ENCODE measurements at places on chromosomes 16 and 17. TPM values are rescaled to one million over a fixed set of nuclear protein-coding genes. Genes with fewer than 3 reads are reported as not detected.

- H3K27me3 ChIP-seq, result peaks cover 23% of the 10 kb centered on the region
- H3K4me1 ChIP-seq, result no peaks in the 10 kb centered on the region
- no peak for DNase-seq
- H3K4me3 ChIP-seq, result no peak overlapping the region
- no peaks in the 10 kb centered on the region for H3K36me3 ChIP-seq
Observed at GRCh38 chr17:79365836-79366770, 244.7 kb downstream of the RBFOX3 start.

DNA sequence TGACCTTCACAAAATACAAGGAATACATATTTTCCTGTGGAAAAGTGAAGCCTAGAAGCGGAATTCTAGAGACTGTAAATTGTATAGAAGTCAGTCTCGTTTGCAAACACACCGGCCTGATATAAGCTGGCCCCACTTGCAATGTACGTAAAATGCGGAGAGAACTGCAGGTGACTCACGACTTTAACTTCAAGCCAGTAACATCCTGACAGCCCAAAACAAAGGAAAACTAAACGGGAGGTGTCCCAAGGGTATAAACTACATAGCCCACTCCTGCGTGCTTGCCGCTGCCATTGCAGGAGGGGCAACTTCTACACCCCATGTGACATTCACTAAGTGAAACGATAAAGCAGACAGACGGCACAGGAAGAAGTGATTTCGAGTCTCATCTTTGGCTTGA is 101.6 kb downstream of the CYTH1 start:
- no peak overlapping the region for H3K27ac ChIP-seq
- H3K4me3 ChIP-seq, result no peak overlapping the region
- DNase-seq, result no peak
- no peaks in the 10 kb centered on the region for H3K36me3 ChIP-seq
- H3K27me3 ChIP-seq, result no peaks in the 10 kb centered on the region
- peaks cover 14% of the 10 kb centered on the region for H3K4me1 ChIP-seq

DNA sequence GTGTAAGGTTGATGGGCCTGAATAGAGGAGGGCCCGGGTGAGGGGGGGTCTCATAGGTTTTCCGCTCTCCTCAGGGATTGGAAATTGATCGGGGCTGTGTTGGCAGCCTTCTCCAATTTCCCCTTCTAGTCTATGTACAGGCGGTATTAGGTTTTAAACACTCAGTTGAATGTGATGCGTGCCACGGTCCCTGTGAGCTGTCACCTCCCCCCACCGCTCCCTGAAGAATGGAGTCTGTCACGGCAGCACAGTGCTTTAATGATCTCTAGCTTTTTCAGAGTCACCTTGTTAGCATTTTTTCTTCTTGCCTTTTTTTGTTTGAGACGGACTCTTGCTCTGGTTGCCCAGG is 800 bp downstream of the COX4I1 start:
- no peaks in the 10 kb centered on the region for H3K27me3 ChIP-seq
- H3K36me3 ChIP-seq, result peaks cover 33% of the 10 kb centered on the region
- peak overlapping the region; percentile 80 for H3K4me3 ChIP-seq

Gene ERN2
- not detected for total RNA-seq

Gene CFAP97D1
- total RNA-seq, result not detected

GRCh38 chr17:79990704-79991103 is 45.0 kb downstream of the TBC1D16 start:
- peaks cover 34% of the 10 kb centered on the region for H3K4me1 ChIP-seq
- DNase-seq, result no peak
- H3K27me3 ChIP-seq, result no peaks in the 10 kb centered on the region
- no peaks in the 10 kb centered on the region for H3K36me3 ChIP-seq
- H3K4me3 ChIP-seq, result no peak overlapping the region
- H3K27ac ChIP-seq, result no peak overlapping the region

DNA sequence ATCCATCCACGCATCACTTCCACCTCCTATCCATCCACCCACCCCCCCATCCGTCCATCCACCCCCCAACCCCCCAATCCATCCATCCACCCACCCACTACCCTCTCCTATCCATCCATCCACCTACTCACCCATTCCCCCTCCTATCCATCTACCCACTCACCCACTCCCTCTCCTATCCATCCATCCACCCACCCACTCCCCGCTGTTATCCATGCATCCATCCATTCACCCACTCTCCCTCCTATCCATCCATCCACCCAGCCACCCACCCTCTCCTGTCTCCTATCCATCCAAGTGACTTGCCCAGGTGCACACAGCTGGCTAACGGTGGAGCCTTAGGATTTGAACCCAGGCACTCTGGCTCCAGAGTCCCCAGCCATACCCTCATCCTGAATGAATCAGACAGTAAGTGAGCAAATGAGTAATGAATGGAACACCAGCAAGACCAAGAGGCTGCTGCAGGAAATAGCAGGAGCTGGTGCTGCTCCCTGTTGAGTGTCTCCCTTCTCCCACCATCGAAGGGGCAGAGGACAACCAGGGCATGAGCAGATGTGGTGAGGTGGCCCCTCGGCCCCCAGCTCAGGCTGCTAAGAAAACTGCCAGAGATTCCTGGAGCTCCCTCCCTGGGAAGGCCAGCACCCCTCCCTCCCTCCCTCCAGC is 62.5 kb downstream of the LITAF start:
- peak; percentile 19 for DNase-seq
- H3K27ac ChIP-seq, result no peak overlapping the region
- peaks cover 12% of the 10 kb centered on the region for H3K27me3 ChIP-seq
- H3K4me1 ChIP-seq, result no peaks in the 10 kb centered on the region

GRCh38 chr16:50833929-50834328 is 92.0 kb downstream of the CYLD start:
- no peaks in the 10 kb centered on the region for H3K36me3 ChIP-seq
- no peaks in the 10 kb centered on the region for H3K27me3 ChIP-seq
- no peak overlapping the region for H3K27ac ChIP-seq
- H3K4me1 ChIP-seq, result no peaks in the 10 kb centered on the region
- no peak overlapping the region for H3K4me3 ChIP-seq

Gene UNC45B
- not detected for total RNA-seq

Gene KRT39
- not detected for total RNA-seq

DNA sequence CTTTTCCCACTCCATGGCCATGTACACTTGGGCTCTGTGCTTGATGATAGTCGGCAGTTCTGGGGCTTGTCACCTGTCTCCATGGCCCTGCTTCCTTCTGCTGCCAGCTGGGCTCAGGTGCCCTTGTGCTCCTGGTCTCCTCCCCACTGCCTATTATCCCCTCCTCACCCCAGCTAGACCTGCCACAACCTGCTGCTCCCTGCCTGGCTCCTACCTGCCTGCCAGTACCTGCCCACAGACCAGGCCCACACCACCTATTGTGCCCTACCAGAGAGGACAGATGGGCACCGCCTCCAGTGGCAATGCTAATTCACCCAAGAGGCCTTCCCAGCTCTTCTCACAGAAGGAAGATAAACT is 538 bp upstream of the RAPGEFL1 start:
- peaks cover 23% of the 10 kb centered on the region for H3K4me1 ChIP-seq
- peak overlapping the region; percentile 72 for H3K4me3 ChIP-seq
- no peaks in the 10 kb centered on the region for H3K27me3 ChIP-seq
- H3K36me3 ChIP-seq, result peaks cover 8% of the 10 kb centered on the region

DNA sequence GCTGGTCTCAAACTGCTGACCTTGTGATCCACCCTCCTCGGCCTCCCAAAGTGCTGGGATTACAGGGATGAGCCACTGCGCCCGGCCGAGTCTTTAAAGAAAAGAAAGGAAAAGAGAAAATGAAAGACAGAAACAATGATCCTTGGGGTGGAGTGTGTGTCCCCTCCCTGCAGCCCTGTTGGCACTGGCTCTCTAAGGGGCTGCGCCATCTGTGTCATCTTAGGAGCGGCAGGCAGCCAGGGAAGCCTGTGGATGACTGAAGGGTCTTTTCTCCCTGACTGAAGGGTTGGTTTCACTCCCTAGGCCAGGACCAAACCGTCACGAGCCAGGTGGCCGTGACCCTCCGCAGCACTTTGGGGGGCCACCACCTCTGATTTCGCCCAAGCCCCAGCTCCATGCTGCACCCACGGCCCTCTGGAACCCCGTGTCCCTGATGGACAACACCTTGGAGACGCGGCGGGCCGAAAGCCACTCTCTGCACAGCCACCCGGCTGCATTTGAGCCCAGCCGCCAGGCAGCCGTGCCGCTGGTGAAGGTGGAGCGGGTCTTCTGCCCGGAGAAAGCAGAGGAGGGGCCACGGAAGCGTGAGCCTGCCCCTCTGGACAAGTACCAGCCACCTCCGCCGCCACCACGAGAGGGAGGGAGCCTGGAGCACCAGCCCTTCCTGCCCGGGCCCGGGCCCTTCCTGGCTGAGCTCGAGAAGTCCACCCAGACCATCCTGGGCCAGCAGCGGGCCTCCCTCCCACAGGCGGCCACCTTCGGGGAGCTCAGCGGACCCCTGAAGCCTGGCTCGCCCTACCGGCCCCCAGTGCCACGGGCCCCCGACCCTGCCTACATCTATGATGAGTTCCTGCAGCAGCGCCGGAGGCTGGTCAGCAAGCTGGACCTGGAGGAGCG is 27.7 kb downstream of the GINS2 start:
- H3K36me3 ChIP-seq, result peaks cover 23% of the 10 kb centered on the region
- no peaks in the 10 kb centered on the region for H3K4me1 ChIP-seq
- no peaks in the 10 kb centered on the region for H3K27me3 ChIP-seq
- no peak for DNase-seq
- no peak overlapping the region for H3K4me3 ChIP-seq
- H3K27ac ChIP-seq, result no peak overlapping the region

Gene CX3CL1
- total RNA-seq, result not detected

DNA sequence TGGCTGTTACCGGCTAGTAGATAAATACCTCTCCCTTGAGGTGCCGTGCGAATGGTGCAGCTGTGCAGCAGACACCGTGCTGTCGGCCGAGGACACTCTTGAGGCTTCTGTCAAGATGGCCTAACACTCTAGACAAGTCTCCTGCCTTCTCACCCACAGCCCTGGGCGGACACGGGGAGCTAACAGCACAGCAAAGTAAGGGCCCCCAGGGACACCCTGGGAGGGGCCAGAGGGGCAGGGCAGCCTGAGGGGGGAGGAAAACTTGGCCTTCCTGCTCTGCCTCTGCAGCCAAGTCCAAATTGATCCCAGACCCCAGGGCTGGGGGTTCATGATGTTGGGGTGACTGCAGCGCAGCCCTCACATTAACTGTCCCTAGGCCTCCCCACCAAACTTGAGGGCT is 210.2 kb downstream of the RPTOR start:
- no peak overlapping the region for H3K4me3 ChIP-seq
- 0 out of 2 replicates have a peak, but pooled peaks cover 3% of the 10 kb centered on the region for H3K36me3 ChIP-seq
- H3K27ac ChIP-seq, result no peak overlapping the region
- peaks cover 35% of the 10 kb centered on the region for H3K4me1 ChIP-seq
- no peak for DNase-seq

Gene HOXB9
- not detected for total RNA-seq

GRCh38 chr17:83203073-83203471 is 123.7 kb downstream of the METRNL start:
- H3K36me3 ChIP-seq, result no peaks in the 10 kb centered on the region
- H3K27ac ChIP-seq, result peak overlapping the region; percentile 100

DNA sequence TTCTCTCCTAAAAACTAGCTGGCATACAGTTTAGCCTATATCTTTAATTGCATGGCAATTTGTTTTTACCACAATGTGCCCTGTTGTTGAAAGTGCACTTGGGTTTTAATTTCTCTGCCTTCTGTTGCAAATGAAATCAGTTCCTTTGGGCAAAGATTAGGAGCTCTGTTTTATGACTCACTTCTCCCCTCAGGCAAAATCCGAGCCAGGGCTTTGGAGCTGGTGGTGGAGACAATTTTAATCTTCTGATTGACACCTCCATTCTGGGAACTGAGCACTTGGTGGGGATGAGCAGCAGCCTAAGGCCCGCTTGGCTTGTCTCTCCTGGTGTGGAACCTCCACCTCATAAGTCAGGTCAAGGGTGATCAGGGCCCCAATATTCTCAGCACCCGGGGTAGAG is 13.3 kb upstream of the MYH8 start:
- H3K36me3 ChIP-seq, result no peaks in the 10 kb centered on the region
- no peak overlapping the region for H3K4me3 ChIP-seq
- no peaks in the 10 kb centered on the region for H3K4me1 ChIP-seq
- peak; percentile 12 for DNase-seq
- peaks cover 4% of the 10 kb centered on the region for H3K27me3 ChIP-seq
- no peak overlapping the region for H3K27ac ChIP-seq

DNA sequence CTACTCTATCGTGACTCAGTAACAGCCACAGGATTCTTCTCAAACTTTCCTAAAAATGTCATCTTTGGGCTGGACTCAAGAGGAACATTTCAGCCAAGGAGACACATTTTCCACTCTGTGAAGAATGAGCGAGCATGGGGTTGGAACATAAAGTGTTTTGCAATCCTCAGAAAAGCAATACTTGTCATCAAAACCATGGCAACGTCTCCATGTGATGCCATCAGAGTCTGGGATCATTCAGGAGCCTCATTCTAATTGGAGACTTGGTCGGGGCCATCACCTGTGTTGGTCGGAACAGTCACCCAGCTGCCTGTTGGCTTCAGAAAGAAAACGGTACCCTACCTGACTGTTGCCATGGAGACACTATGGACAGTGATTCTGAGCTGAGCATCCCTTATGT is 25.5 kb downstream of the MYOCD start:
- H3K4me1 ChIP-seq, result peaks cover 3% of the 10 kb centered on the region
- no peak overlapping the region for H3K4me3 ChIP-seq
- H3K27ac ChIP-seq, result peak overlapping the region; percentile 40
- no peaks in the 10 kb centered on the region for H3K36me3 ChIP-seq

GRCh38 chr17:17884391-17885357 is 47.9 kb upstream of the SREBF1 start:
- H3K36me3 ChIP-seq, result no peaks in the 10 kb centered on the region
- H3K27ac ChIP-seq, result no peak overlapping the region

DNA sequence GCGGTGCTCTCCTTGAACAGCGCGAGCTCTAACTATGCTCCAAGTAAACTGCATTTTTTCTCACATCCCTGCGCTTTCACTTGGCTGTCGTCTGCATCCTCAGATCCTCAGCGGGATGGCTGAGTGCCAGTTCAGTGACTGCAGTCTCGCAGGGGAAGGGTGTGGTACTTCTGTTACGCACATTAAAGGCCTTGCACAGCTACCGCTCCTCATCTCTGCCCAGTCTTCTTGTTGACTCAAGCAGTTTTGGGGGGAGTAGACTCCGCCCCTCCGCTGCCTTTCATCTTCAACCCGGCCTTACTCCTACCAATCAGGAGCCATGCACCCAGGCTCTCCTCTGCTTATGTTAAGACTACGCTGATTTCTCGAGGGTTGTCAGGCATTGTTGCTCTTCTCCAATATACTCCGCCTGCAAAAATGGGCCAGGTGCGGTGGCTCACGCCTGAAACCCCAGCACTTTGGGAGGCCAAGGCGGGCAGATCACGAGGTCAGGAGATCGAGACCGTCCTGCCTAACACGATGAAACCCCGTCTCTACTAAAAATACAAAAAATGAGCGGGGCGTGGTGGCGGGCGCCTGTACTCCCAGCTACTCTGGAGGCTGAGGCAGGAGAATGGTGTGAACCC is 10.0 kb downstream of the ATP5PD start:
- no peaks in the 10 kb centered on the region for H3K27me3 ChIP-seq
- 0 out of 2 replicates have a peak overlapping the region, but pooled peaks have one; percentile 13 for H3K4me3 ChIP-seq
- DNase-seq, result peak; percentile 97
- peaks cover 24% of the 10 kb centered on the region for H3K36me3 ChIP-seq
- peaks cover 20% of the 10 kb centered on the region for H3K4me1 ChIP-seq
- peak overlapping the region; percentile 91 for H3K27ac ChIP-seq

GRCh38 chr17:33438578-33438977 is 145.5 kb upstream of the ASIC2 start:
- no peaks in the 10 kb centered on the region for H3K36me3 ChIP-seq
- H3K27me3 ChIP-seq, result no peaks in the 10 kb centered on the region
- DNase-seq, result no peak
- H3K4me3 ChIP-seq, result no peak overlapping the region
- H3K27ac ChIP-seq, result no peak overlapping the region
- peaks cover 8% of the 10 kb centered on the region for H3K4me1 ChIP-seq

GRCh38 chr17:77619851-77620250 is 338.7 kb upstream of the TNRC6C start:
- peak; percentile 49 for DNase-seq
- no peak overlapping the region for H3K27ac ChIP-seq
- no peaks in the 10 kb centered on the region for H3K27me3 ChIP-seq
- H3K4me3 ChIP-seq, result no peak overlapping the region

All from GM23248 (cell line).